NCI-H1417 treated with DMSO at 0.1 percent for 48 hours (cell line): ENCODE measurements at places on chromosomes 12 and 14.

- DNase-seq = no peak
Measured at GRCh38 chr12:131862600-131862993, 31.8 kb upstream of the ULK1 start.

GRCh38 chr12:67852701-67853100 lies 136.5 kb upstream of the IFNG-AS1 start:
- no peak for DNase-seq

- DNase-seq = no peak
Measured at GRCh38 chr14:39576736-39577135, 144.5 kb upstream of the FBXO33 start.

- no peak for DNase-seq
Measured at GRCh38 chr14:99094901-99095300, 177.1 kb downstream of the BCL11B start.
